ENCODE measurements at places on chromosomes 16 and 17.

DNA sequence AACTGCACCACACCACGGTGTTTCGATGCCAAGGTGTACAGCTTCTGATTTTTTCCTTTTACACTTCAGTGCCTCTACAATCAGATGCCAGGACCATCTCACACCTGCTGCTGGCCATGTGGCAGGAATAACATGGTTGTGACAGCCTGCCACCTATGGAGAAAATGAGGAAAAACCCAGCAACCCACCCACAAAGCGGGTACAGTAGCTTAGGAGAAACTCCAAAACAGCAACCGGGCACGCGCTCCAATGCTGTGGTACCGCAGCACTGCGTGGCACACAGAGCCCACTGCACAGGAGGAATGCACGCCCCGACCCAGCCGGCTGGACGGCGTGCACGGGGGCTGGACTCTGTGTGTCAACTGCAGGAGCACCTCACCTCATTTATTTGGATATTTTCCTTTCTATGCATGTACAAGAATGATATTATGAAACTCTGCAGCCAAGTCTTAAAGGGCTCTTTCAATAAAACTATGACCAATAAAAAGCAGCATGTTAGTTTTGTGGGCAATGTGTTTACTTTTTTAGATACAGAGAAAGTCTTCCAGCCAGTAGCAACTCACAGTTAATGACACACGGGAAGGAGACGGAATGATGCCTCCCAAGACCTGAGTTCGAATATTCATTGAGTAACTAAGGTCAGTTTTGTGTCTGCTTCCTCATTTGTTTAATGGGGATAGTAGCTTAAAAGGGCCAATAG is 45.9 kb downstream of the MAP1LC3B start:
- DNase-seq = no peak
- no peak overlapping the region for H3K27ac ChIP-seq
- peaks cover 12% of the 10 kb centered on the region for H3K36me3 ChIP-seq
- H3K4me1 ChIP-seq = no peaks in the 10 kb centered on the region
- no peak overlapping the region for H3K4me3 ChIP-seq

DNA sequence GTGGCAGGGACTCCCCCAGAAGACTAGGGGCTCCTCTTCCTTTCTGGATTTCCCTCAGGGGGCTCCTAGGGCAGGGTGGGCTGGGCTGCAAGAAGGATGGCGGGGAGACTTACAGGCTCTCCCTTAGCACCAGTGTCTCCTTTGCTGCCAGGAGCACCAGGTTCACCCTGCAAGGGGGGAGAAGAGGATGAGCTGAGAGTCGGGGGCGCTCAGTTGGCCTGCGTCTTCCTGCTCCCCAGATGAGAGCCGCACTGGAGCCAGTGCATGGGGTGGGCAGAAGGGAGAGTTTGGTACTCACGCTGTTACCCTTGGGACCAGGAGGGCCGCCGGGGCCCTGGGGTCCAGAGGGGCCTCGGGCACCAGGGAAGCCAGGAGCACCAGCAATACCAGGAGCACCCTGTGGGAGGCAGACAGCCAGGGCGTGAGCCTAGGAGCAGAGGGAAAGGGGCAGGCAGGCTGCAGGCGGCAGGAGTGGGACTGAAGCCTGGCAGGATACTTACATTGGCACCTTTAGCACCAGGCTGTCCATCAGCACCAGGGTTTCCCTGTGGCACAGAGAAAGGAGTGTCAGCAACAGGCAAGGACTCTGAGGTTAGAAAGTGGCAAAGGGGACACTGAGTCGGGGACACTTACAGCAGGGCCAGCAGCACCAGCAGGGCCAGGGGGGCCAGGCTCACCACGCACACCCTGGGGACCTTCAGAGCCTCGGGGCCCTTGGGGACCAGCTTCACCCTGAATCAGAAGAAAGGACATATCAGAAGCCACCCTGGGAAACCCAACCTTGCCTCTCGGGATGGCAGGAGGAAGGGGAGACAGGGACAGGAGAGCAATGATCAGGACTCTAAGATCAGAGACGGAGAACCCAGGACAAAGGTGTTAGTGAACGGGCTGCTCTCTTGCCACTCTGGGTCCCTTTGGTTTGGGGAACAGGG is 6.2 kb downstream of the COL1A1 start:
- peaks cover 3% of the 10 kb centered on the region for H3K4me1 ChIP-seq
- H3K4me3 ChIP-seq = no peak overlapping the region
- peaks cover 82% of the 10 kb centered on the region for H3K36me3 ChIP-seq

DNA sequence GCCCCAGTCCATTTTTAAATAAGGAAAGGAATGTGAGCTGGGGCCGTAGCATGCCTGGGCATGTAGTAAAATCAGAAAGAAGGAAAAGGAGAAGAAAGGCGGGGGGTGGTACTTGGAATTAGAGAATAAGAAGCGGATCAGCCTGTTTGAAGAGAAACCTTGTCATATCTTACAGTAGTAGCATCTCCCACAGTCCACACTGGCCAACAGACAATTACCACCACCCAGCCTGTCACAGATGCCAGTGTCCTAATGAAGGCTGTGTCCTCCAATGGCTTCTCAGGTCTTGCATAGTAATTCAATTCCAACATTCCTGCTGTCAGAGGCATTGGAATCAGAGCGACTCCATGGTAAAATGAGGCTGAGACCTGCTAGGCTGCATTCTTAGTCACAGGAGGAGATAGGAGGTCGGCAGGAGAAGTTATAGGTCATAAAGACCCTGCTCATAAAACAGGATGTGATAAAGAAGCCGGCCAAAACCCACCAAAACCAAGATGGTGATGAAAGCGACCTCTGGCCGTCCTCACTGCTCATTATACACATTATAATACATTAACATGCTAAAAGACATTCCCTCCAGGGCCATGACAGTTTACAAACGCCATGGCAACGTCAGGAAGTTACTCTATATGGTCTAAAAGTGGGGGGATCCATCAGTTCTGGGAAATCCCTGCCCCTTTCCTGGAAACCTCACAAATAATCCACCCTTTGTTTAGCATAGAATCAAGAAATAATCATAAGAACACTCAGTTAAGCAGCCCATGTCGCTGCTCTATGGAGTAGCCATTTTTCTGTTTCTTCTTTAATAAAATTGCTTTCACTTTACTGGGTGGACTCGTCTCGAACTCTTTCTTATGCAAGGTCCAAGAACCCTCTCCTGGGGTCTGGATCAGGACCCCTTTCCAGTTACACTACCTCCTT is 9.6 kb upstream of the AKAP10 start:
- H3K27ac ChIP-seq = no peak overlapping the region
- no peaks in the 10 kb centered on the region for H3K4me1 ChIP-seq
- H3K27me3 ChIP-seq = peaks cover 10% of the 10 kb centered on the region
- no peaks in the 10 kb centered on the region for H3K36me3 ChIP-seq
- DNase-seq = no peak

DNA sequence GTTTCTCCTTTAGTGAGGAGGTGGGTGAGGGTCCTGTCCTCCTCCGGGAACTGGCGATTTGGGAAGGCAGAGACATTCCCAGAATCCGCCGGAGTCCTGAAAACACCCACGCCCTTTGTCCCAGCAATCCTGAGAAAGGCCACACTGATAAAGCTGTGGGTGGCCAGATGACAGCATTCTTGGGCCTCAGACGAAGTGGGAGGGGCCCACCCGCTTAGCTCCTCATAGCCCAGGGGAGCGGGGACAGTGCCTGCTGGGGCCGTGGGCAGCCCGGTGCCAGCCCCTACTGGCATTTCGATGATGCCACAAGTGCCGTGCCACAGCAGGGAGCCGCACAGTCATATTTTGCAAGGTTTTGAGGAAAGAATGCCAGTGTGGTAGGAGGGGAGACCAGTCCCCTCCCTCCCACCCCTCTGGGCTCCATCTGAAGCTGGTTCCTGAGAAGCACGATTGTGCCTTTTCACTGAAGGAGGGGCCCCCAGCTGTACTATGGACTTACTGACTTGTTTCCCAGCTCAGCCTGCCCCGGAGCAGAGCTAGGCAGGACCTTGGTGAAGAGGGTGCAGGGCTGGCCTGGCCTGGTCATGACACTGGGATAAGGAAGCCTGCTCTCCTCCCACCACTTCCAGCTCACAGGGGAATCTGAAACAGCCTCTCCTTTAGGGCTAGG is 20.9 kb upstream of the MPRIP start:
- H3K27me3 ChIP-seq = no peaks in the 10 kb centered on the region
- no peaks in the 10 kb centered on the region for H3K36me3 ChIP-seq
- DNase-seq = peak; percentile 94
- H3K4me1 ChIP-seq = peaks cover 52% of the 10 kb centered on the region
- no peak overlapping the region for H3K4me3 ChIP-seq
- peak overlapping the region; percentile 99 for H3K27ac ChIP-seq

DNA sequence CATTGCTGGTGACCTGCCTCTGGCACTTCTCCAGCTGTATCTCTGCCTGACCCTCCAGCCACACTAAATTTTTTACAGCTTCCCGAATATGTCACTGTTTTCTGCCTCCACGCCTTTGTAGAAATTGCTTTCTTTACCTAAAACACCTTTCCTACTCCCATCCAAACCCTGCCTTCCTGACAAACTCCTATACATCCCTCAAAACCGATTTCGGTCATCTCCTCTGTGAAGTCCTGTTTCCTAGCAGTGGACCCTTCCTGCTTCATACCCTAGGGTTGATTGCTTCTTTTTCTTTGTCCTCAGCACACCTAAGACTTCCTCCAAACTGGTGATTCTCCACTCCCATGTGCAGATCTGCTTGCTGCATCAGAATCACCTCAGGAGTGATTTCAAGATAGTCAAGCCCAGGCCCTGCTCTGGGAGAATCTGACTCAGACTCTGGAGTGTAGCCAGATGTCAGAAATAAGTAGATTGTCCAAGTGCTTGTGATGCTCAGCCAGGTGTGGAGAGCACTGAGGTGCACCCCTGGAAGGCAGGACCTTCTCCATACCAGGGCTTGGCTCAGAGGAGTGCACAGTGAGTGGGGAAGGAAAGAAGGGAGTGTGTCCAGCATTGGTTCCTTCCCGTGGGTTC is 184.2 kb downstream of the COPRS start:
- H3K27me3 ChIP-seq = peaks cover 9% of the 10 kb centered on the region
- H3K27ac ChIP-seq = no peak overlapping the region
- no peak overlapping the region for H3K4me3 ChIP-seq
- H3K36me3 ChIP-seq = no peaks in the 10 kb centered on the region
- H3K4me1 ChIP-seq = no peaks in the 10 kb centered on the region

DNA sequence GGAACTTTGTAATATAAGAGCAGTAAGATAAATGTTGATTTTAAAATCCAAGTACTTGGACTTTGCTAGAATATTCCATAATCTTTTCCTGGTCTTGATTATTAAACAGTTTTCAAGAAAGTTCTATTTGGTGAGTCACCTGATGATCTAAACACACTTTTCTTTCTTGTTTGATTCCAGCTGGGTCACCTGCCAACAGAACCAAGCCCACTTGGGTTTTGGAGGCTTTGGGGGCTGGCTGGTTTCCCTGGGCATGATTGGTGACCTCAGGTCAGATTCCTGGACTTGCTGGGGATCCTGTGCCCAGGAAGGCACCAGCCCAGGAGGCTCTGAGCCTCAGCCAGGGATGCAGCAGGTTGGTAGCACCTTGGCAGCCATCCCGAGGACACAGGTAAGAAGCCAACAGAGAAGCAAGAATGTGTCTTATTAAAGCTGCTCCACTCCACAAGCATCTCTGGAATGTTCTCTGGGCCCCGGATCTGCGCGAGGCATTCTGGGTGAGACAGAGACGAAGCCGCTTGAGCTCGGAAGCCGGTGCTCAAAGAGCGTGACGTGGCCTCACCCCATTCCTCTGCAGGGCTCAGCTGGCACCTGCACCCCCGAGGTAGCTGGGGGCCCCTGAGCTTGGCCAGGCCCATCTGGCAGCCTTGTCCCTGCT is 3.1 kb upstream of the TEX19 start:
- H3K27me3 ChIP-seq = peaks cover 22% of the 10 kb centered on the region
- no peaks in the 10 kb centered on the region for H3K4me1 ChIP-seq
- H3K27ac ChIP-seq = no peak overlapping the region
- H3K4me3 ChIP-seq = no peak overlapping the region
- no peak for DNase-seq

DNA sequence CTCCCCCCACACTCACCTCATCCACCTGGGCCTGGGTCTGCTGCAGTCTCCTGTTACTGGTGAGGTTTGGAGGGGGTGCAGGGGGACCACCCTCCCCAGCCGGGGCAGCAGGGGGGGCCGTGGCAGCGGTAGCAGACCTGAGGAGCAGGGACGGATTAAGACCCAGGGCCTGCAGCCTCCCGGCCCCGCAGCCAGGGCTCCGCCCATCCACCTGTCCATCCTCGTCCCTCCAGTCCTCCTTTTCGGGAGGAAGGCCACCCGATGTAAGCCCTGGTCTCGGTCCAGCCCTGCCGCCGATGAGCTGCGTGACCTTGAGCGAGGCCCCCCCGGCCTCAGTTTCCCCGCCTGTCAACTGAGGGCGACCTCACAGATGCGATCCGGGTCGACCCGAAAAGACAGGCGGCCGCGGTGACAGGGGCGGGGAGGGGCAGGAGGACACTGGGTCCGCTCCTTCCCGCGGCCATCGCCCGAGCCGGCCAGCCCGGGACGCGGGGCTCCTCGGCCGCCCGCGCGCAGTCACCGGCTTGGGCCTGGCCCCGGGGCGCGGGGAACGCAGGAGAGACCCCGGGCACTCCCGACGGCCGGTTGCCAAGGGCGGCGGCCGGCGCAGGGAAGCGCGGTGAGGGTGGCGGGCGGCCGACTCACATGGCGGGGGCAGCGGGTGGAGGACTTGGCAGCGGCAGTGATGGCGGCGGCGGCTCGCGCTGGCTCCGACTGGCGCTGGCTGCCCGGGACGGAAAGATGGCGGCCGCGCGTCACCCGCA is at the start of gene VAMP2:
Gene VAMP2, minus strand, starts transcription at position 716 of the 764 bp plus-strand sequence. Its CDS starts 69 bp downstream, at position 647.
- peak within 1 kb of the TSS; percentile 73 for H3K27ac ChIP-seq
- peak; percentile 79 for DNase-seq
- peaks cover 39% of the 10 kb centered on the region for H3K4me1 ChIP-seq
- H3K36me3 ChIP-seq = peaks cover 20% of the 10 kb centered on the region

DNA sequence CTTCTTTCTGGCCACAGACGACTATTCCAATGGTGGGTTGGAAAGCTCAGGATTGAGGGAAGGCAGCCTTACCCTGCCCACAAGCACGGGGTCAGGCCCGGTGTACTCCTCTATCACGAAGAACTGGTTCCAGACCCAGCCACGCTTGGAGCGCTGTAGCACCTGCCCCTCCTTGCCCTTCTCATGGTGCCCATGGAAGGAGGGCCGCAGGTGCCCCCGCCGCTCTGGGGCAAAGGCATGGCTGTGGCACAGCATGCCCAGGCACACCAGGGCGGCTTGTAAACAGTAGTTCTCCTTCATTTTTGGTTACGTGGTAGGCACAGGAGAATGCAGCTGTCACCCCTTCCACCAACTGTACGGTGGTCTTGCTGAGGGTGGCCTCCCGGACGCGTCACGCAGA is 117.3 kb downstream of the CDH11 start:
- peaks cover 11% of the 10 kb centered on the region for H3K36me3 ChIP-seq
- no peaks in the 10 kb centered on the region for H3K4me1 ChIP-seq
- H3K27ac ChIP-seq = no peak overlapping the region
- H3K4me3 ChIP-seq = no peak overlapping the region

DNA sequence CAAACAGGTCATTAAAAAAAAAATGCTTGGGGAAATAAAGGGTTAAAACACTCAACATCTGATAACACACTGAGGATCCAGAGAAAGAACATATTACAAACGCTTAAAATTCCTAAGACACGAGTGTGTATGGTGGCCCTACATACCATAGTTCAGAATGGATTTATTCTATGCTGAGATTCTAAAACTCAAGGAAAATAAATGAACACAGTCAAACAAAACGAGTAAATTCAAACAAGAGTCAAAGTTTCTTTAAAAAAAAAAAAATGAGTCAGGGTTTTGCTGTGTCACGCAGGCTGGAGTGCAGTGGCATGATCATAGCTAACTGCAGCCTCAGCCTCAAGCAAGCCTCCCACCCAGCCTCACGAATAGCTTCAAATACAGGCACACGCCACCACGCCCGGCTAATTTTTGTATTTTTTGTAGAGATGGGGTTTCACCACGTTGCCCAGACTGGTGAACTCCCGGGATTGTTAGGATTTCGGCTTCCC is 17.4 kb downstream of the CRK start:
- no peaks in the 10 kb centered on the region for H3K27me3 ChIP-seq
- no peak overlapping the region for H3K4me3 ChIP-seq
- no peak for DNase-seq
- peaks cover 34% of the 10 kb centered on the region for H3K36me3 ChIP-seq
- H3K27ac ChIP-seq = no peak overlapping the region

Data from large intestine (tissue), 12 donors.